IMR-90 (cell line): ENCODE measurements at places on chromosomes 6 and 20. TPM values are rescaled to one million over a fixed set of nuclear protein-coding genes. Genes with fewer than 3 reads are reported as not detected.

Gene BPIFB4
- not detected in 2 replicates for polyA plus RNA-seq

Gene OGFR
- 30.1 and 38.2 TPM in 2 replicates for polyA plus RNA-seq

Gene TTLL9
- polyA plus RNA-seq: not detected in 2 replicates

Gene BNIP5
- polyA plus RNA-seq: not detected in 2 replicates

Gene KIAA1586
- 3.5 and 3.6 TPM in 2 replicates for polyA plus RNA-seq

Gene ENPP4
- polyA plus RNA-seq: 0.03 and 0.04 TPM in 2 replicates

Gene APOBEC2
- not detected in 2 replicates for polyA plus RNA-seq

Gene NELFCD
- 85.7 and 88.9 TPM in 2 replicates for polyA plus RNA-seq

Gene FAM83D
- 26.4 and 29.6 TPM in 2 replicates for polyA plus RNA-seq

Gene APOM
- polyA plus RNA-seq: 3.5 and 3.8 TPM in 2 replicates

Gene ZSCAN23
- polyA plus RNA-seq: 0.89 and 1.7 TPM in 2 replicates

Gene CRISP3
- polyA plus RNA-seq: not detected in 2 replicates

Gene EYS
- not detected in 2 replicates for polyA plus RNA-seq

Gene KIF13A
- 22.5 and 23.3 TPM in 2 replicates for polyA plus RNA-seq

Gene DHX16
- polyA plus RNA-seq: 47.9 and 48.3 TPM in 2 replicates

Gene SLC35B3
- polyA plus RNA-seq: 15.9 and 21.1 TPM in 2 replicates

Gene TRIM40
- not detected in 2 replicates for polyA plus RNA-seq

Gene COL10A1
- 0.05 and 0.70 TPM in 2 replicates for polyA plus RNA-seq

Gene LST1
- polyA plus RNA-seq: not detected in 2 replicates

Gene CCDC170
- 0.12 and 0.14 TPM in 2 replicates for polyA plus RNA-seq

Gene LSM2
- polyA plus RNA-seq: 55.0 and 61.0 TPM in 2 replicates

Gene RNF8
- 14.6 and 16.5 TPM in 2 replicates for polyA plus RNA-seq

Gene TFAP2A
- polyA plus RNA-seq: 7.1 and 8.6 TPM in 2 replicates

Gene GRIK2
- 5.6 and 8.2 TPM in 2 replicates for polyA plus RNA-seq

Gene OPN5
- polyA plus RNA-seq: not detected in 2 replicates

Gene EIF2S2
- polyA plus RNA-seq: 56.7 and 61.7 TPM in 2 replicates

Gene RXRB
- polyA plus RNA-seq: 46.9 and 53.7 TPM in 2 replicates

Gene MYL9
- 425 and 491 TPM in 2 replicates for polyA plus RNA-seq

Gene RAET1E
- not detected in 2 replicates for polyA plus RNA-seq

Gene BHLHE23
- polyA plus RNA-seq: not detected in 2 replicates

Gene CD2AP
- 4.0 and 5.3 TPM in 2 replicates for polyA plus RNA-seq

Gene BPIFB2
- not detected in 2 replicates for polyA plus RNA-seq

Gene RGS17
- 0.53 and 0.75 TPM in 2 replicates for polyA plus RNA-seq
